ENCODE measurements at places on chromosomes 5 and 9. TPM values are rescaled to one million over a fixed set of nuclear protein-coding genes. Genes with fewer than 3 reads are reported as not detected.

DNA sequence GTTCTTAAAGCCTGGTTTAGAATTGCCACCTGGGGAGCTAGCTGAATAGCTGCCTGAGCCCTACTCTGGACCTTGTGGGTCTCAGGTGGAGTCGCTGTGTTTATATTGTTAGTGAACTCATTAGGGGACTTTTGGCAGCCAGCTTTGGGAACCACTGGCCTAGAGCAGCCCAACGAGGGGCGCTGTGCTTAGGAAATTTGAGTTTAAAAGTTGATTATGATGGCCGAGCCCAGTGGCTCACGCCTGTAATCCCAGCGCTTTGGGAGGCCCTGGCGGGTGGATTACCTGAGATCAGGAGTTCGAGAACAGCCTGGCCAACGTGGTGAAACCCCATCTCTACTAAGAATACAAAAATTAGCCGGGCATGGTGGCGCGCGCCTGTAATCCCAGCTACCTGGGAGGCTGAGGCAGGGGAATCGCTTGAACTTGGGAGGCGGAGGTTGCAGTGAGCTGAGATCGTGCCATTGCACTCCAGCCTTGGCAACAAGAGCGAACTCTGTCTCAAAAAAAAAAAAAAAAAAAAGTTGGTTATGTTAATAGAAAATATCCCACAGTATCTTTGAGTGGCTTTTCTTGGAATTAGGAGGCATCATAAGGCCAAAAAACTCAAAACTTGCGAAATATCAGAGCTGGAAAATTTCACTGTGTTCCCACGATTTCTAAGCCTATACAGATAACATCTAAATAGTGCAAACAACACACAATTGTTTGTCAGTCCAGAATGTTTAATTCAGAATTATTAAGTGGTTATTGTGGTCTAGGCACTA lies 809 bp downstream of the MCCC2 start:
- no peak for DNase-seq

DNA sequence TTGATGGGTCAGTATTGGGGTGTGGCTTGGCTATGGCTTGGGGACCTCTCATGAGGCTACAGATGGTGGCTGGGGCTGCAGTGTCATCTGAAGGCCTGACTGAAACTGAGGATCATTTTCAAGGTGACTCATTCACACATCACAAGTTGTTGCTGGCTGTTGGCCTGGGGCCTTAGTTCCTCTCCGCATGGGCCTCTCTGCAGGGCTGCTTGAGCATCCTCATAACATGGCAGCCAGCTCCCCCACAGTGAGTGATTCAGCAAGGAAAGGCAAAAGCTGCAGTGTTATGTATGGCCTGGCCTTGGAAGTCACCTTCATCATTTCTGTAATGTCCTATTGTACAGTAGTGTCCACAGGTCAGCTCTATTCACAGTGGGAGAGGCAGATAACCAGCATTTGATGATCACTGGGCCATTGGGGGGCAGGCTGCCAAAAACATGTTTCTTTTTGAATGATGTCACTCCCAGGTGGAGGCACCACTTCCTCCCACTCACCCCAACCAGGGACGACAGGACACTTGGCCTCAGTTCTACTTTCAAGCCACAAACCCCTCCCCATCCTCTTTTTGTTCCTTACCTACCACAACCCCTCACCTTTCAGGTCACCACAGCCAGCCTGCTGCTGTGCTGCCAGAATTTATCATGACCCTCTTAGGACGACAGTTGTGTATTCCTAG lies 14.4 kb downstream of the FGD3 start:
- DNase-seq: no peak

DNA sequence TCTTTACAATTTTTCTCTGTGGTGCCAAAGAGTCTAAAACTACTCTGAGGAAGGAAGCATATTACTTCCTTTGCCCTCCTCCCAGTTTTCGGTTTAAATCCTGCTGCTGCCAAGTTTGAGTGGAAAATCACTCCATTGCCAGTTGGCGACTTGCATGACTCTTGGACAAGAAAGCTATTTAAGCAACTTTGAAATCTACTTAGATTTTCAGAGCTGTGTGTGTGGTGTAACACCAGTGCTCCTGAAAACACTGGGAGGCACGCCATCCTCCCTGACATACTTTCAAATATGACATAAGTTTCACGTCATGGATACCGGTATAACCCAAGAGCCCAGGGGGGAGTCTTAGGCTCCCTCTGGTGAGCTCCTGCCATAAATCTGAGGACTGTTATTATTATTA lies 83.5 kb upstream of the RIOK2 start:
- no peak for DNase-seq

DNA sequence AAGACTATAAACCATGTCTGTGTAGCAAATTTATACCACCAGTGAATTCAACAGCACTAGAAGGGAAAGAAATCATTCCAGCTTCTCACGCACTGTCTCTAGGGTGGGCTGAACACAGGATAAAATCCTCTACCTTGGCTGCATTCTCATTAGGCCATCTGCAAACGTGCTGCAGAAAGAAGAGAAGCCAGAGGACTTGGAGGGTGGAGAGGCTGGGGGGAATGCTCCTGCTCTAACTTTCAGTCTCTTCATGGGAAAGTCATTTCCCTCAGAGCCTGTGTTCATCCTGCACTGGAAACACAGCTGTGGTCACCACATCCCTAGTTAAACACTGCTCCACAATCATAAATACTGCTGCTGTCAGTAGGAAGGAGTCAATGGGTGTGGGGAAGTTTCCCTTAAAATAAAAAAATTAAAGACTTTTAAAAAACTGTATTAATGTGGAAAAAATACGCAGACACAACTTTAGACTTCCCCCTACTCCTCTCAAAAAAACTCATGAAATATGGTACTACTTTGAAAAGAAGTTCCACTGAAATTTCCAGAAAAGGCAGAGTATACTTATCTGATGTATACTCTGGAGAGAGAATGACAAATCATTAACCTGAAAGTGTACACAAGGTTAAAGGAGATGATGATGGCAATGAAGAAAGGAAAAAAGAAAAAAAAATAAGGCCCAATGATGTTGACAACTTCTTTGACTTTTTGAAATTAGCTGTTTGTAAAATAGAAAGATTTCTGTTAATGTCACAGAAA lies 46.8 kb downstream of the LHFPL2 start:
- no peak for DNase-seq

- DNase-seq: no peak
These were observed 377.4 kb downstream of the PDE4D start for GRCh38 chr5:59516161-59516560.

DNA sequence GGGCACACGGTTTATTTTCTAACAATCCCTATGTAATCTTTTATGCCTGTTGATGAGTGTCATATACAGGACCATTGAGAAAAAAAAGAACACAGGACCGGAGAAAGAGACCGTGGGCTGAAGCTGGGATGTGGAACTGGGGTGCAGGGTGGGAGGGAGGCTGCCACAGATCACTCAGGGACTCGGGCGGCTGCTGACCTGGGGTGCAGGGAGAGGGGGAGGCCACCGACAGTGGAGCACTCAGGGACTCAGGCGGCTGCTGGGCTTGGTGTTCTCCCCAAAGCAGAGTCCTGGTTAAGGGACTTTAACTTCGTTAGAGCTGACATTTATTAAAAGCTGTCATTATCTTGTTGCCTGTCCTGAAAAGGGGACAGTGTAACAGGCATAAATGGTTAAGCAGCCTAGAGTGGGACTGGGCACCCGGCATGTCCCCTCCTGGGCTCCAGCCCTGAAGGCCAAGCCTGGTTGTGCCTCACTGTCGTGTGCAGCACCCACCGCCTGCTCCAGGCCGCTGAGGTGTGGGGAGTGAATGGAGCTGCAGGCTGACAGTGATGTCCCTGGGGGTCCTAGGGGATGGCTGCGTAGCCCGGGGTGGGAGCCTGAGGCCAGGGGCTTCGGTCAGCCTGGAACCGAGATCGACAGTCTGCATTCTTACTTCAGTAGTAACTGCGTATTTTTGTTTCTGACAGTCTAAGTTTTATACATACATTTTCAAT lies 14.0 kb downstream of the NDUFS6 start:
- no peak for DNase-seq

- DNase-seq: no peak
These were observed 114.2 kb upstream of the CACNA1B start for GRCh38 chr9:137763271-137763955.

DNA sequence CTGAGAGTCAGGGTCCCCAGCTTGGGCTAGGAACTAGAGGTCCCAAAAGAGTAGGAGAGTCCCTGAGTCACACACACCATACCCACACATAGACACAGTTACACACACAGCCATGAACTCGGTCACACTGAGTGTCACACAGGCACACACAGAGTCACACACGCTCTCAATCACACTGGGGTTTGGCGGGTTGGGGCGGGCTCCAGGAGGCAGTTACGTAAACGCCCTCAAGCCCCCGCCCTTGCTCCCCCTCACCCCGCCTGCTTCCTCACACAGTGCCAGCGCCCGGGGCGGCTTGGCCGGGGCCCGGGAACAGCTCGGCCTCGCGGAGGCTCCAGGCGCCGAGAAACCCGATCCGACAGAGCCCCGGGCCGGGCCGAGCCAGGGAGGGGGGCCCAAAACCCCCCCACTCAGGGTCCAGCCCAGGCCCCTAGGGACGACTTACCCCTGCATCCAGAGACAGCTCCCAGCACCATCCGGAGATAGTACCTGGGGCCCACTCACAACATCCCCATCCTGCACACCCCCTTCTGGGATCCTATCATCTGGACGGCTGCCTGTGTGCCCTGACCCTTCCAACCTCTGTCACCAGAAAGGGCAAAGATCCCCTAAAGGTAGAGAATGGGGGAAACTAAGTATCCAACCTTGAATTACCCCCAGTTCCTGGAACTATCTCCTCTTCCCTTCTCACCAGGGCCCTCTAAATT lies 3.5 kb upstream of the CNTFR start:
- peak; percentile 88 for DNase-seq

GRCh38 chr5:132396589-132397031 lies 27.1 kb downstream of the SLC22A5 start:
- DNase-seq: no peak

DNA sequence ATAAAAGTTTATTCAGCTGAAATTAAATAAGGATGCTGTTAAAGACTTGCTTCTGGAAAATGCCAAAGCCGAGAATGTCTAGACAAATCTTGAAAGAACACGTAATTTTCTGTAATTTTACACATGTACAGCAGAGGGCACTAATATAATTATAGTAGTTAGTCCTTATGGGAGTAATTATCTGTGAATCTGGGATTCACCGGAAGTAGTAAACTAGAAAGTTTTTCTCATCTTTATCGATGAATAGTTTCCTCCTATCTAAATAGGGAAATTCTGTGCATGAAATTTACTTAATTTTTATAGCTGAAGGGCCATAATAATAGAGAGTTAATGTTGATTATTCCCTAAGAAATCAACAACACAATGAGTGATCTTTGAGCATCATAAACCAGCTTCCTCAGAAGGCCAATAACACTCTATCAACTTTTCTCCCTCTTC lies 18.4 kb upstream of the CNTLN start:
- DNase-seq: no peak

DNA sequence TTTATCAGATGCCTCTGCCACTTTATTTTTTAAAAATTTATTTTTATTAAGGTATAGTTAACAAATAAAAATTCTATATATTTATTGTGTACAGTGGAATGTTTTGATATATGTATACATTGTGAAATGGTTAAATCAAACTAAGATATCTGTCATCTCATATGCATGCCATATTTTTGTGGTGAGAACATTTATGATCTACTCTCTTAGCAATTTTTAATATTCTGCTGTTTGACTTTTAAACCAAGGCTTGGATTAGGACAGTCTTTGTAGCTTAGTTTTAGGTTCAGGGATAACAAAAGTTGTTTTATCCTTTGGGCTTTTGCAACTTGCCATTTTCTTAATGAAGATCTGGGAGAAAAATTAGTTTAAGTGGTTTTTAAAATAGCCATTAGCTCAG lies 46.0 kb upstream of the CDKN2B start:
- DNase-seq: no peak

- DNase-seq: no peak
These were observed 63.8 kb downstream of the PAX5 start for GRCh38 chr9:36970007-36970888.

DNA sequence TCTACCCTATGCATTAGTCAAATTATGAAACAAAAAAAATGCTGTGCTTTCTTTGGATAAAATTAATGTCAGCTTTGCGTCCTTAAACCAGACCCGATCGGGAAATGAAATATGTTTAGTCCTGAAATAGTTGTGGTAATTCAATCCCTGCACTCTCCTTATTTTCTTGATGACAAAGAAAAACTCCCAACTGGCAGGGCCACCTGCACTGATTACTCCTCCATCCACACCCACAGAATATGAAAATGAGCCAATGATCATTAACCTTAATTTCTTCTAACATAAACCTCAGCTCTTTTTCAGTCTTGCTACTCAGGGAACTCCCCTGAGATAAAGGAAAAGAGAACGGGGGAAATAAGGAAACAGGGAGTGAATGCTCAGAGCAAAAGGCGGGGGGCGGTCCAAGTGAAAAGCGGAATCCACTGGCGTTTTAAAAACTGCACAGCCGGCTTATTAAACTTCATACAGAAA lies 245.3 kb downstream of the BNC2 start:
- no peak for DNase-seq

DNA sequence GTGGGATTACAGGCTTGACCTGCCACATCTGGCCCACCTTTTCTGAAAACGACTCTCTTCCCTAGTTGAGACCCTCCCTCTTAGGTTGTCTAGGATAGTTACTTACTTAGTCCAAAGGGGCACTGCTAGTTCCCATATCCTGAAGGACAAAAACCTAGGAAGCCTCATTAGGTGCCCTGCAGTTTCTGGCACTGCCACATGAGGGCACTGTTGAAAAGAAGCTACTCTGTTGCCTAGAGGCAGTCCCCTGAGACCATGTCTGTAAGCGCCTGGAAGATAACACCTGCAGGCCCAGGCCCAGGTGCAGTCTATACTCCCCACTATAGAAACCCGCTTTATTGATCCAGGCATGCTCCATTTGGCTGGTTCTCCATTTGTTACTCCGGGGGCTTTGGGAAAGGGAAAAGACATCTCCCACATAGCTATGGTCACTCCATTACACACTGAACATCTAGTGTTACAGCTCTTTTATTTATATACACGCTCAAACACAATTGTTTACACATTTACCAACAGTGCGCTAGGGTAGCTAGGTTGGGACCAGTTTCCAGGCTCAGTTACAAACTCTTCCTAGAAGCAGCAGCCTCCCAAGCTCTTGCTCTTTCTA lies 73.4 kb upstream of the PPARGC1B start:
- no peak for DNase-seq

DNA sequence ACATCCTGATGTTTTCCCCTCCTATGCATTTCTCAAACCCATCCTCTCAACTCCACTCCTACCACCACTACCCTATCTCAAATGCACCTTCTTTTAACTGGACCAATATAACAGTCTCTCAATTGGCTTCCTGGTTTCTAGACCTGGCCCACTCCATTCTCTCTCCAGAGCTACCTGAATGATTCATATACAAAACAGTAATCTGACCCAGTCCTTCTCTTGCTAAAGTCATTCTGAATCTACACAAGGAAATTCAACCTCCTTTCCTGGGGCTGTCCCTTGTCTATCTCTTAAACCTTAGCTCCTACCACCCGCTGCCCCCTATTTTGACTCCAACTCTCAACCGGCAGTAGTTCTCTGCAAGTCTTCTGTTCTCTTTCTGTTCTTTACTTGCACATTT lies 97.2 kb downstream of the PCSK1 start:
- DNase-seq: no peak

- no peak for DNase-seq
These were observed 30.3 kb downstream of the SLC25A46 start for GRCh38 chr5:110769000-110769681.

The IL13 gene
- total RNA-seq: not detected

The CDC20B gene
- total RNA-seq: 1.1 TPM

The INSL6 gene
- not detected for total RNA-seq

The F2RL1 gene
- 4.9 TPM for total RNA-seq

The MRRF gene
- 21.1 TPM for total RNA-seq

The PPP2R2B gene
- 0.68 TPM for total RNA-seq

The TESK1 gene
- total RNA-seq: 67.3 TPM

The GRM6 gene
- total RNA-seq: not detected

Measured in prostate gland (tissue), 2 donors.